SJCRH30 (cell line): ENCODE measurements at places on chromosomes 6 and 20. TPM values are rescaled to one million over a fixed set of nuclear protein-coding genes. Genes with fewer than 3 reads are reported as not detected.

Gene NTSR1
- 0.02 TPM in 1 of 2 replicates, not detected in the other for total RNA-seq

Gene BPIFB1
- total RNA-seq: not detected in 2 replicates

Gene CST8
- total RNA-seq: not detected in 2 replicates

Gene COL9A1
- 4.7 and 4.8 TPM in 2 replicates for total RNA-seq

Gene WFDC12
- not detected in 2 replicates for total RNA-seq

GRCh38 chr6:93580446-93580845, 161.1 kb upstream of the EPHA7 start:
- H3K4me3 ChIP-seq: no peak overlapping the region
- peaks cover 28% of the 10 kb centered on the region for H3K4me1 ChIP-seq
- H3K36me3 ChIP-seq: 0 out of 2 replicates have a peak, but pooled peaks cover 2% of the 10 kb centered on the region
- no peaks in the 10 kb centered on the region for H3K27me3 ChIP-seq
- peak overlapping the region; percentile 74 for H3K27ac ChIP-seq

GRCh38 chr20:7712661-7713060, 227.6 kb downstream of the HAO1 start:
- no peak overlapping the region for H3K4me3 ChIP-seq
- no peak for DNase-seq
- H3K27me3 ChIP-seq: 0 out of 2 replicates have a peak, but pooled peaks cover 3% of the 10 kb centered on the region
- no peaks in the 10 kb centered on the region for H3K4me1 ChIP-seq
- H3K36me3 ChIP-seq: no peaks in the 10 kb centered on the region
- H3K27ac ChIP-seq: no peak overlapping the region

GRCh38 chr6:15352220-15352619, 106.4 kb downstream of the JARID2 start:
- no peak overlapping the region for H3K27ac ChIP-seq
- H3K4me3 ChIP-seq: no peak overlapping the region
- H3K27me3 ChIP-seq: no peaks in the 10 kb centered on the region
- DNase-seq: no peak
- no peaks in the 10 kb centered on the region for H3K36me3 ChIP-seq

DNA sequence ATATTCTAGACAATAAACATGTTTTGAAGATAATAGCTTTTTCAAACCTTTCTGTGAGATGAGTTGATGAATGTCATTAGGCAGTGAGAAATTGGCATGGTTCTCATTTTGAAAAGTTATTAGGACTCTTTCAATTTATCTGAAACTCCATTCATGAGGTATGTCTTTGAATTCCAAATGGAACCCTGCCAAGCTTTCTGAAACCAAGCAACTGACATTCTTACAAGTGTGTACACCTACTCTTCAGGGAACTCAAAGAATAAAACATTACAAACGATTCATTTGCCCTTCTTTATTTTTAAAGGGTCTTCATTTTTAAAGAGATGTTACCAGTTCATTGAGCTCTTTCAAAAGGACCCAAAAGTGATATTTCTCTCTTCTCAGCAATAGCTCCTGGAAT, 2.1 kb upstream of the TRDN start:
- no peak overlapping the region for H3K4me3 ChIP-seq
- no peak overlapping the region for H3K27ac ChIP-seq
- no peaks in the 10 kb centered on the region for H3K4me1 ChIP-seq
- no peak for DNase-seq
- no peaks in the 10 kb centered on the region for H3K27me3 ChIP-seq
- H3K36me3 ChIP-seq: no peaks in the 10 kb centered on the region

DNA sequence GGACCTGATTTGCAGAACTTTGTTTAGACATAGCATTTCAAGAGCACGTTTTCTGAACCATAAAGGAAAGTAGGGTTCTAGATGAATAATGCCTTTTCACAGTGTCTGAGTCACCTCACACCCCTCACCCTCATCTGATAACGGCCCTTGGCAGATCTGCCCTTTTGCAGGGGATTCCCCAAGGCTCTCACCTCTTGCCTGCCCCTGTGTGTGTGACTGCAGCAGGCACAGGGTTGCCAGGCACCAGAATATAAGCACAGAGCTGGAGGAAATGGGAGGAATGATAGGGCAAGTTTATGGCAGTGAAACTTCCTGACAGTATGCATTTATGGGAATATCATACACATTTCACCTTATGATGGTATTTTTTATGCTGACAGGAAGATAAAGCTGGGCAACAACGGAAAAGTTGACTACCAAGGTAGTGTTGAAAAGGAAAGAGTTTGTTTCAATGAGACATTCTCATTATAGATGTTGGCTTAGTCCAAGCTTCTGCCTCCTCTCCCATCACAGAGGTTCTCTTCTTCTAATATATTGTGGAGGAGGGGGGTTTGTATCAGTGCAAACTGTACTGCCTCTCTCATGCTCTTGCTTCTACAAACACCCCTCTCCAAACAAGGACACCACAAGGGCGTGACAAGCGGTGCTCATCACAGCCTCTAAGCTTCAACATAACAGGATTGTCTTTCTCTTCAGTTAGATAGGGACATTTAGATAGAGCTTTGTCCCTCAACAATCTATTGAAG, 101.5 kb upstream of the BACH2 start:
- DNase-seq: no peak
- no peak overlapping the region for H3K4me3 ChIP-seq
- peaks cover 9% of the 10 kb centered on the region for H3K4me1 ChIP-seq
- no peaks in the 10 kb centered on the region; the same call in 1 of the 2 replicates for H3K27me3 ChIP-seq
- H3K27ac ChIP-seq: no peak overlapping the region
- no peaks in the 10 kb centered on the region for H3K36me3 ChIP-seq

GRCh38 chr6:151167034-151167433, 72.7 kb upstream of the AKAP12 start:
- no peak overlapping the region for H3K27ac ChIP-seq
- no peaks in the 10 kb centered on the region for H3K27me3 ChIP-seq

DNA sequence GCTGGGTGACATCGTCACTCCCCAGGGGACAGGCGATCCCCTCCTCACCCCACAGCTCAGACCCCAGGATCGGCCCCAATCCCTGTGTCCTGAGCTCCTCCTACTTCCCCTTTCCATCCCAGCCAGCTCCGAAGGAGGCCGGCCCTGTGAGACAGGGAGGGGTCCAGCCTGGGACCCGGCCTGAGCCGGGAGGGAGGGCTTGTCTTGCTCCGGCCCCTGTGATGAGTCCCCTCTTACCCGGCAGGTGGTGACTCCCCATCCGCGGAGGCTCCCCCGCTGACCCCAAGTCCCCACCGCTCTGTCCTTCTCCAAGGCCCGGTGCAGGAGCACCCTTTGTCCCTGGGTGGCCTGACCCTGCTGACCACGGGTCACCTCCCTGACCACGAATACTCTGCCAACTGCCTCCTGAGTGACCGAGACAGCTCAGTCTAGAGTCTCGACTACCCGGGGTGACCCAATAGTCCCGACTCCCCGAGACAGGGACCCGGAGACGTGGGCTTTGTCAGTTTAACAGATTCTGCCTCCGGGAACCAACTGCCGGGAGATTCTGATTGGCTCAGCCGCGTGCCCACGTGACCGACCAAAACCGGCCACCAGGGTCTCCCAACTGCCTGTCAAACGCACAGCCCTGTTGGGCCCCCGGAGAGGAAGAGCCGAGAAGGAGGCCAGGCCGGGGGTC, 187.4 kb upstream of the PROKR2 start:
- H3K4me1 ChIP-seq: no peaks in the 10 kb centered on the region
- no peaks in the 10 kb centered on the region for H3K27me3 ChIP-seq
- DNase-seq: no peak
- no peak overlapping the region for H3K27ac ChIP-seq

DNA sequence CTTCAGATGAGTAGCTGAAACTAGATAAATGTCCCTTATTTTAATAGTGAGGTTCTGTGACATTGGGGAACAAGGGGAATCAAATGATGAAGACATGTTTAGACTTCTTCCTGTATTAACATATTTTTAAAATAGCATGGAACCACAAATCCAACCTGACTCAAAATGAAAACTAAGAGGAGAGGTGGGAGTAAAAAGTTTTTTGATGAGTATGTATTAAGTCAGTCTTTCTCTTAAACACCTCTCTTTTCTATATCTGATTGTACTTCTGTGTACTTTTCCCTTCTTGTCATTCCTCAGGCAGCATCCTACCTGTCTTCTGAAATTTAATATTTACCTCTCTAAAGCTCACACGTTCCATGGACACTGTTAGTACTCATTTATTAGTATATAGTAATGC, 8.7 kb upstream of the SDHAF4 start:
- DNase-seq: no peak
- H3K27ac ChIP-seq: no peak overlapping the region
- H3K4me1 ChIP-seq: no peaks in the 10 kb centered on the region
- no peak overlapping the region for H3K4me3 ChIP-seq
- H3K36me3 ChIP-seq: 0 out of 2 replicates have a peak, but pooled peaks cover 3% of the 10 kb centered on the region

DNA sequence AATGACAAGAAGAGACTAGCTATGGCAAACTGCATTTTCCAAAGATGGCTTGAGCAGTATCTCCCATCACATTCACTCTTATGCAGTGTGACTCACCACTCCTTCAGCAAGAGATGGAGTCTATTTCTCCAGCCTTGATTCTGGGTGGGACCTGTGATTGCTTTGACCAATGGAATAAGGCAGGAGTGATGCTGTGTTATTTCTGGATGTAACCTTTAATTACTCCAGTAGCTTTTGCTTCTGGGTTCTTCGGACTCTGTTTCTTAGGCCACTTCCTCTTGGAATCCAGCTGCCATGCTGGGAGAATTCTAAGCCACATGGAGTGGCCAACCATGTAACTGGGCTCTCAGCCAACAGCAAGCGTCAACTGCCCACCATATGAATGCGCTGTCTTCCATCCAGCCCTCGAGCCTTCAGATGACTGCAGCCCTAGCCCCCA, 50.7 kb downstream of the TGM2 start:
- no peaks in the 10 kb centered on the region for H3K27me3 ChIP-seq
- peaks cover 61% of the 10 kb centered on the region for H3K4me1 ChIP-seq
- no peak overlapping the region for H3K4me3 ChIP-seq
- no peak overlapping the region for H3K27ac ChIP-seq

GRCh38 chr20:60669211-60669610, 582.9 kb upstream of the CDH4 start:
- H3K4me3 ChIP-seq: no peak overlapping the region
- H3K4me1 ChIP-seq: no peaks in the 10 kb centered on the region; the same call in 1 of the 2 replicates
- H3K36me3 ChIP-seq: no peaks in the 10 kb centered on the region
- H3K27ac ChIP-seq: no peak overlapping the region
- H3K27me3 ChIP-seq: peaks cover 25% of the 10 kb centered on the region
